Activated CD8-positive, alpha-beta memory T cell treated with anti-CD3 and anti-CD28 coated beads for 1 hour (primary cell): ENCODE measurements at places on chromosomes 2 and 18.

GRCh38 chr18:31880186-31880898, 62.6 kb downstream of the TRAPPC8 start:
- no peak for DNase-seq

GRCh38 chr2:12684471-12684936, 32.2 kb upstream of the TRIB2 start:
- no peak for DNase-seq

DNA sequence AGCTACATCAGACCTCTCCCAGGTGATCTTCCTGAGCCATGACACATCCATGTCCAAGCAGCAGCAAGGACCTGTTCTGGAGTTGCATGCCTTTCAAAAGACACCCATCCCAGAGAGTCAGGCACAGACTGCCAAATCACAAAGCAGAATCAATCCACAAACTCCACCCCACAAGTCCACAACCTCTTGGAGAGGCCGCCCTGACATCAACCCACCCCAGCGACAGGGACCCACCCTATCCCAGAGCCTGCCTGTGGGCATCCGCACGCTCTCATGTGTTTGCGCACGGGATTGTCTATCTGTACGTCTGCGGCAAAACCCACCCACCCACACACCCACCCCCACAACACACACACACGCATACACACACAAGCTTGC, 11.9 kb downstream of the SMAD7 start:
- no peak for DNase-seq

DNA sequence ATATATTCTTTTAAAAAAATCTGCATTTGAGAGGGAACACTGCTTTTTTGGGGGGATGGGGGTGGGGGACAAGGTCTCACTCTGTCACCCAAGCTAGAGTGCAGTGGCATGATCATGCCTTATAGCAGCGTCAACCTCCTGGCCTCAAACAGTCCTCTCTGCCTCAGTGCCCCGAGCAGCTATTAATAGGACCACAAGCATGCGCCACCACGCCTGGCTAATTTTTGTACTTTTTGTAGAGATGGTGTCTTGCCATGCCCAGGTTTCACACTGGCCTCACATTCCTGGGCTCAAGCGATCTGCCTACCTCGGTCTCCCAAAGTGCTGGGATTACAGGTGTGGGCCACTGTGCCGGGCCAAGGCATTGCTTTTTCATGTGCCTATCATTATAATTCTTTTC, 154.2 kb downstream of the ATAD2B start:
- no peak for DNase-seq

- DNase-seq = no peak
These were observed 1621.3 kb downstream of the SUCLG1 start for GRCh38 chr2:82837588-82838304.

GRCh38 chr2:24920098-24920808, at the start of gene ADCY3:
ADCY3 (minus strand) TSS chr2:24920237; CDS start chr2:24918987, 1,250 bp downstream.
- no peak for DNase-seq

GRCh38 chr2:141820893-141821292, 309.9 kb downstream of the LRP1B start:
- DNase-seq = no peak

DNA sequence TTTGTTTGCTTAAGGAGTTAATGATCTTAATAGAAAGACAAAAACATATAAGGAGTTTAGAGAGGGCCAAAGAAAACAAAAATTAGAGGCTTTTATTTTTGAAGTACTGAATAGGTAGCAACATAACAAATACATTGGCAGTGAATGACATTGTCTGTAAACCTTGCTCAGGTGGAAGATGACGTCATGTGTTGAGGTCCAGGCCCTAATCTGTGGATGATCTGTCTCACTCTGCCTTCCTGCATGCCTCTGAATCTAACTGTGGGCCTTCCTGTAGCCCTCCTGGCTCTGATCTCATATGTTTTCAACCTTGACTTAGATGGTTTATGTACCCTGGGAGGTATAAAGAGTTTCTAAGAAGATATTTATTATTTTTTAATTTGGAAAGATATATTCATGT, 58.1 kb upstream of the DYNAP start:
- no peak for DNase-seq

- DNase-seq = no peak
These were observed 102.9 kb upstream of the SCN1A start for GRCh38 chr2:166230724-166231070.

GRCh38 chr2:13492262-13492661, 775.5 kb downstream of the TRIB2 start:
- DNase-seq = no peak

GRCh38 chr18:36772241-36772723, 56.5 kb downstream of the TPGS2 start:
- DNase-seq = no peak

- no peak for DNase-seq
These were observed 122.2 kb upstream of the ZEB2 start for GRCh38 chr2:144642131-144642530.

DNA sequence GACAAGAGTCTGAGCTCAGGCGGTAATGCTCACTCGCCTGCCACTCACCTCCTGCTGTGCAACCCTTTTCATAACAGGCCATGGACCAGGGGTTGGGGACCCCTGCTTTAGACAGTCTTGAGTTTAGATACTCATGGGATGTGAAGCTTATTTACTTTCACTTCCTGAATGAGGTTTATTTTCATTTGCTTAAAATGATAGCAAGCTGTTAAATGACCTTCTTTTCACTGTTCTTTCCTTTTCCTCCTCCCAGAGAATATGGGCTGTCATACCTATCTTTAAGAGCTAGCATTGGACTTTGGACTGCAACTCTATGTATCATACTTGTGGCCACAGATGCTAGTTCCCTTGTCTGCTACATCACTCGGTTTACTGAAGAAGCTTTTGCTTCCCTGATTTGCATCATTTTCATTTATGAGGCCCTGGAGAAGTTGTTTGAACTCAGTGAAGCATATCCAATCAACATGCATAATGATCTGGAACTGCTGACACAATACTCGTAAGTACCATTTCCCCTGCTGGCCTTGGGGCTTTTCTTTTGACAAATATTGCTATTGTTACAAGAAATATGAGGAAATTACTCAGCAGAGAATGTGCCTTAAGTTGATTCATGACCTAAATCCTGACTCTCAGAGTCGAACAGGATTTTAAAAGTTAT, 168.5 kb downstream of the DPP4 start:
- DNase-seq = no peak

DNA sequence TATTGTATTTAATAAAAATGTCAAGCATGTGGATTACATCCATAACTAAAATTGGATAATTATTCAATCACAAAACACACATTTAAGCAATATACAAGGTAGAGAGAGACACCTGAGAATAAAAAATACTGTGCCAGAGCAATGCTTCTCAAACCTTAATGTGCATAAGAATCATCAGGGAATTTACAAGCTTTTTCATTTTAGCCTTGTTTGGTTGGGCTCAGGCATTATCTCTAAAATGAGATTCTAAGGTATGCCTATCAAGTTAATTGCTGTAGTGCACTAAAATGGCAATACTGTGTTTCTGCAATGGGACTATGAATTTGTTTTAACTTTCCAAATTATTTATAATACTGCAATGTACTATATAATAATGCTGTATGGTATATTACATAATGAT, 983 bp downstream of the MOB1A start:
- DNase-seq = no peak

- DNase-seq = no peak
These were observed 128.0 kb downstream of the ABCA12 start for GRCh38 chr2:215010390-215010789.

DNA sequence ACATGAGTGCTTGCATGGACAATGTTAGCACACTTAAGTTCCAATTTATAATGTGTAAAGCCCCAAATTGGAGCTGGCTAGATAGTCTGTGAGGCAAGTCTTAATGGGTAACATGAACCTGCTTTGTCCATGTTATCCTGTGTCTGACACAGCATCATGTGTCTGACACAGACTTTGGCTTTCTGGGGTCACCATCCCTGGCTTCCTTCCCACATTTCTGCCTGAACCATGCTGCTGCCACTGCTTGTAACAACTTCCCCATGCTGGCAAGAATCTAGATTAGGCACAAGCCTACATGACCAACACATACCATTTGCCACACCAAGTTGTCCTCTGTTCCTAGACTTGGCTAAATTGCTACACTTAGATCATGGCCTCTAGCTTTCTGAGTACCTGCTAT, 49.8 kb upstream of the ZBTB7C start:
- DNase-seq = no peak

DNA sequence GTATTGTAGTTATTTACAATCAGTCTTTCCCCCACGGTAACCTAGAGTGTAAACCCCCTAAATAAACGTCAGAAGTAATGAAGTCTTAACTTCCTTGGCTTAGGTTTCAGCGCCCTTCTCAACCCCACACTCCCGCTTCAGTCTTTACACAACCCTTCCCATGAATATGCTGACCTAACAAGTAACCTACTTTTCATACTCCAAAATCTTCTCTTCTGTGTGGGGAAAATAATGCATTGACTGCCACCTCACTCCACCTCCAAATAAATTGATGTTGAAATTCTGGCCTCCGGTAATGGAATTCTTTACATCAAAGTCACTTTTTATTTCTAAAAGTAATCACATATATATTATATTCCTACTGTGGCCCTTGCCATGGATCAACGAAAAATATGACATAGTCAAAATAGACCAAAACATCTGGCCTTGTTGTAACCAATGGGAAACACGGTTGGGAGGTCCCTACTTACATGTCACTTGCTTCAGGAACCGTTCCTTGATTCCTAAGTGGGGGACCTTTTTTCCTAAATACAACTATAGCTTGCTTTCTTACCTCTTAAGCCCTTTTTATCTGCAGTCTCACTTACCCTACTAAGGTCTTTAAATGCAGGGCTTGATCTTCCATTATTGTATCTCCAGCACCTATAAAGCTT, 961 bp downstream of the GEN1 start:
- no peak for DNase-seq

GRCh38 chr2:101036562-101036961, 34.5 kb downstream of the RPL31 start:
- DNase-seq = no peak

GRCh38 chr2:223805008-223805407, 32.4 kb downstream of the AP1S3 start:
- DNase-seq = no peak

DNA sequence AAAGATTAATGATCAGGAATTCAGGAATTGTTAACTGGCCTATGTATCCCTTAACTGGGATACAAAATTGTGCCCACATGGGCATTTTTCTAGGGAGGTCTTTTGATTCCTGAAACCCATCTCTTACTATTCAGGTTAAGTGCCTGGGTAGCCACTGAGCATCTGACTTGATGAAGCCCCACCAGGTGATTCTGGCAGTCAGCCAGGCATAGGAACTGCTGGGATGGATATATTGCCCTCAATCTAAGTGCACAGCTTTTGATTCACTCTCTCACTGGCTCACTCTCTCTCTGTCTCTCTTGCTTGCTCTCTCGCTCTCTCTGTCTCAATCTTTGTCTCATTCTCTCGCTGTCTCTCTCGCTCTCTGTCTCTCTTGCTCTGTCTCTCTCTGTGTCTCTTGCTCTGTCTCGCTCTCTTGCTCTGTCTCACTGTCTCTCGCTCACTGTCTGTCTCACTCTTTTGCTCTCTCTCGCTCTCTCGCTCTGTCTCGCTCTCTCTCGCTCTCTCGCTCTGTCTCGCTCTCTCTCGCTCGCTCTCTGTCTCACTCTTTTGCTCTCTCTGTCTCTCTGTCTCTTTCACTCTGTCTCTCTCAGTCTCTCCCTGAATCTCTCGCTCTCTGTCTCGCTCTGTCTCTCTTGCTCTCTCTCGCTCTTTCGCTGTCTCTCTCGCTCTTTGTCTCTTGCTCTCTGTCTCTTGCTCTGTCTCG, 22.3 kb downstream of the INPP1 start:
- DNase-seq = no peak

DNA sequence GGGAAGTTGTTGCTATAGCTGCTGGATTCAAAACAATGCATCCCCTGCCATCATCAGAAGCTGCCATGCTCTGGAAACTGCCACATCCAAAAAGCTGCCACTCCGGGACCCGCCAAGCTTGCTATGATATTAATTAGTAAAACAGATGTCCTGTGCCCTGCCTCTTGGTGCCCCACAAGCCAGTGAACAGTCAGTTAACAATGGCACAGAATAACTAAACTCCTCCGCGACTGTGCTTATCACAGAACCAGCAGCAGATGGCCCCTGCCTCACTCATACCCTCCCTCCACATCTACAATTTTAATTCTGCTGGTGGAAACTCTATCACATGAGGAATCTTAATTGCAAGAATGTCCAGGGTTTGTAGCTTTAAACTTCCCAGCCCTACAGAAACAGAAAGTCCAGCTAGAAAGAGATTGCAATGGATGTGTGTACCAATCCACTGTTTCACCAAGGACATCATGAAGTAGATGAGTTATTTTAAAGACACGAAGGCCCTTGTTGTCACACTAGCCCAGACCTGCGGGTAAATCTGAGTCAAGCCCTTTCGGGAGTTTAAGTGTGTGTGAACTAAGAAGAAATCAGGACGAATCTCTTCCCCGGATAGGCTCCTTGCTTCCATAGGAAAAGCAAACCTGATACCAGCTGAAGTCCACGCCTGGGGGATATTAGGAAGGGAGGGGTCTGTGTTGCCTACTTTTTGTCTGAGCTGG, 7.4 kb upstream of the ACYP2 start:
- DNase-seq = no peak

DNA sequence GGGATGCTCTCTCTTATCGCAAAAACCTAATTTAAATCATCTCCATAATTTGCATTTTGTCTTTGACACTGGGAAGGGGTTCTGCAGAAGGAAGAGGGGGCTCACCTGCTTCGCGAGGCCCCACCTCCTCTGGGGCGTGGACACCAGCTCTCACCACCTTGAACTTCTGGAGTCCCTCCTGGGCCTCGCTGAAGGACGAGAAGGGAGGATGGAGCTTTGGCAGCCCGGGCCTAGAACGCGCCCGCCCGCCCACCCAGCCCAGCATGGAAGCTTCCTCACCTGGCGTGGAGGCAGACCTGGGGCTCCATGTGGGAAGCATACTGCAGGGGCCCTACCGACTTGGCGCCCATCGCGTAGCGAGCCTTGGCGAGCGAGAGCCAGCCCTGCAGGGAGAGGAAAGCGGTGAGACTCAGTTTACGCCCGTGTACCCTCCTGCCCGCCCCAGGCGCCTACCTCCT, 1.1 kb upstream of the IMP4 start:
- no peak for DNase-seq

DNA sequence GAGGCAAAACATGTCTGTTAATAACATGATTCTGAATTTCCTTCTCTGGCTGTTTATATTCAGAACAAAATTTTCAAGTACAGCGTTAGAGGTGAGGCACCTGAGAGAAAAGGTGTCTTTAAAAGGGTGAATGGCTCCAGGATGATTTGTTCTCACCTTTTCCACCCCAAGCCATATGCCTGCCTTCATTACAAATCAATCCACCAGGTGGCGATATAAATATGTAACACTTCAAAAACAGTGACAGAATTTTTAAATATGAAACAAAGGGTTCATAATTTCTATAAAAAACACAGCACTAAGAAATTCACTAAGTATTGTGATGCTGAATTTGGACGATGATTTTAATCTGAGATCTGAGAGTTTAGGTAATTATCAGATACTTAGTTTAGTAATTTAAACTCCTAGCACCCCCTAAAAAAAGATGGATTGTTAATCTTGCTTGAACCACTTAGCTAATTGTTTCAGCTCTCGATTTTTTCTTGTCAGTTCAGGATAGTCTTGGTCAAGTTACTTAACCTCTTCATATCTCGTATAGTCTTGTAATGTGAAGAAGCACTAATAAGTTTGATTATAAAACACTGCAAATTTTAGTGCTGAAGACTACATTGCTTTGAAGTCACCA, 528.8 kb downstream of the CPS1 start:
- no peak for DNase-seq

- DNase-seq = no peak
These were observed 830 bp downstream of the CYB5A start for GRCh38 chr18:74290794-74291471.
